Adipocyte (in vitro differentiated cells): ENCODE measurements at places on chromosomes 13 and 19.

DNA sequence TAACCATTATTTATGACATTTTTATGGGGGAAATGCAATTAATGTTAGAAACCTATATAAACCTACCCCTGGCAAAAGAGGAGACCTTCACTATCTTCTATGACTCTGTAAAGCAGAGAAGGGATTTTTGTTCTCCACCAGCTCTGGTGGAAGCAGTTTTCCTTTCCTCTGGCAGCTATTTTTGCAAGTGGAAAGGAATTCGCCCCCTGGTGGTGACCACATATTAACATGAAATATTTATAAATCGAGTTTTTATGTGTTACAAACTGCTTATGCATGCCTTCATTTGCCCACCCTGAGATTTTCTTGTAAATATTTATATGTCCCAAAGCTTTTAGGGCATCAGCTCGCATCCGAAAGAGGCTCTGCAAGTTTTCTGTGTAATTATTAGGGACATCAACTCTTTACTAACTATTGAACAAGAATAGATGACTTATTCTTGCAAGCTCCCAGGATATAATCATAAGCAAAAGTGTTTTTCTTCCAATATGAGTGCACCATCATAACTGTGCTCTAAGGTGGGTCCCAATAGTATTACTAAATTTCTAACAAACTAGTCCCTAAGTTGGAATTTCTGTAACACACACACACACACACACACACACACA, 62.4 kb downstream of the SERTM1 start:
- peak; percentile 87 for DNase-seq

DNA sequence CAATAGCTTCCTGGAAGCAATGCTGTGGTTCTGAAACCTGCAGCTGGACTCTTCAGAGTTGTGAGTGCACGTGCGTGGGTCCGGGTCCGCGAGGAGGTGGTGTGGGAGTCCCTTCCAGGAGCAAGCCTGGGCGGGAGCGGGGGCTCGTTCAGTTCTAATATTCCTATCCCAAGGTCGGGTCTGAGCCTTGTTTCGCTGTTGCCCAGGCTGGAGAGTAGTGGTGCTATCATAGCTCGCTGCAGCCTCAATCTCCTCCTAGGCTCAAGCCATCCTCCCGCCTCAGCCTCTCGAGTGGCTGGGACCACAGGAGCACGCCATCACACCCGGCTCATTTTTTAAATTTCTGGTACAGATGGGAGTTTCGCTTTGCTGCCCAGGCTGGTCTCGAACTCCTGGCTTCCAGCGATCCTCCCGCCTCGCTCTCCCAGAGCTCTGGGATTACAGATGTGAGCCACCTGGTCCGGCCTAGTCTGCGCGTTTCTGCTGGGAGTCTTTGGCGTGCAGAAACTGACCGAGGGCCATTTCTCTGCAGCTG, 625 bp downstream of the ZFP82 start:
- DNase-seq = no peak

- DNase-seq = no peak
Measured at GRCh38 chr13:76738616-76739015, 147.6 kb downstream of the KCTD12 start.

DNA sequence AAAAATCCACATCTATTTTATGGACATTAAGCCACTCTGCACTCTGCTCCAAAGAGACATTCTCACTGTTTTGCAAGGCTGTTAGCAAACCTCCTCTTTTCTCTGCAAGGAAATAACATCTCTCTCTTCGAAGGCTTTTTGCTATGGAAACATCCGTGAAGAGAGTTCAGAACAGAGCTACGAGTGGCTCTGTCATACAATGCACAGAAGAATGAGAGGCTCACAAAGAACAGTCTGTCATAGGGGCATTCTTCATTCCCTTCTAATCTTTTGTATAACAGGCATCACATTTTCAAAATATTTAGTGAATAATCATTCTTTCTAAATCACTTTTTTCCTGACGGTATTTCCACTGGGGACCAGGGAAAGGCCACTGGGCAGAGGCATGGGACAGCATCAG, 346.1 kb downstream of the IRS2 start:
- DNase-seq = no peak

GRCh38 chr19:34120846-34121639, 51.3 kb upstream of the LSM14A start:
- peak; percentile 67 for DNase-seq

DNA sequence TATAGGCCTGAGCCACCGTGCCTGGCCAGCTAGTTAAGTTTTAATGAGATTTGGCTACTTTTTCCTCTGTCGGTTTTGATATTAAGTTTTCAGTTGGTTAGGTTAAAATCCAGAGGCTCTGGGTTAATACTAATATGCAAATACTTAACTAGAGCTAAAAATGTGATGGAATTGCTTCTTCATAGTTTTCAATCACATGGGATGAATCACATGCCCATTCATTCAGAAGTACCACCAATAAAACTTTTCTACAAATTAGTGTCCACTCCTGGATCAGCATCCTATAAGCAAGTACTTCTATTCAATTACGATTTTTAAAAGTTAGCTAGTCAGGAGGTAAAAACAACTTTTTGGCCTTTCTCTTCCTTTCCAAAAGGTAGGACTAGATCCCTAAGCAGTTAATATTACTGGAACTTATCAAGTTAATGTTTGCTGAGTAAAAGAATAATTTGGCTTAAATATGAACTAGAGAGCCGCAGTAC, 4.3 kb downstream of the SLC25A30 start:
- DNase-seq = no peak

DNA sequence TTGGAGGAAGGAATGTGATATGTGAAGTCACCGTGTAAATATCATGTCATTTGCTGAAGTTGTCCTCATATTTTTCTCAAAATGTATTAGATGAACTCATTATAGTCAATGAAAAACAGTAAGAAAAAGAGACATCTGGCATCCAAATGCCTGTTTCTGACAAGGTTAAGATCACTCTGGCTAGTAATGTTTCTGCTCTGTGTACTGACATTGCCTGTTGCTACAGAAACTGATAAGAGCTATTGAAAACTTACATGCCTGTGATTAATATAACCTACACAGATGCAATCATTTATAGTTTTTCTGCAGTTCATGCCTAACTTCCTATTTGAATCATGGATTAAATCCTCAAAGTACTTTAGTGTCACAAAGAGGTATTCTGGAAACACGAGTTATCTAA, 249.8 kb downstream of the NBEA start:
- no peak for DNase-seq

GRCh38 chr19:49145573-49146407, 9.4 kb downstream of the HRC start:
- DNase-seq = peak; percentile 82

- peak; percentile 91 for DNase-seq
Measured at GRCh38 chr13:73870970-73871935, 263.0 kb downstream of the KLF12 start.
